NCI-H2171 treated with DMSO at 0.1 percent for 48 hours (cell line): ENCODE measurements at places on chromosomes 1 and 21.
A peak's percentile ranks its signal among the peaks of the same experiment; 100 is the strongest.

DNA sequence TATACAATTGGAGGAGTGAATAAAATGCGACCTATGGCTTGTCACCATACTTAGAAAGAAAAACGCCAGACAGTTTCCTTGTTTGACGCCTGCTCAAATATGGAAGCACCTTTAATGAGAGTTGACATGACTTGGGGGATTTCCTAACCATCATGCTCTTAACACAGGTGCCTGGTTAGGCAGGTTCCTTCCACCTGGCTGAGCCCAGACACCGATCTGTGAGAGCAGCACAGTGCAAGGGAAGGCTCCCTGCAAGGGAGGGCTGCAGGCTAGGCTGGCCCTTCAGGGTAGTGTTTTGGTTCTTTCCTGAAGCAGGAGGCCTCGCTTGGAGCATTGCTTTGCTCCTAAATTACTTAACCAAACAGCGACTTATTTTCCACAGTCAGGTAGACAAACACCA, 24.6 kb upstream of the KLHDC8A start:
- peak; percentile 49 for DNase-seq

DNA sequence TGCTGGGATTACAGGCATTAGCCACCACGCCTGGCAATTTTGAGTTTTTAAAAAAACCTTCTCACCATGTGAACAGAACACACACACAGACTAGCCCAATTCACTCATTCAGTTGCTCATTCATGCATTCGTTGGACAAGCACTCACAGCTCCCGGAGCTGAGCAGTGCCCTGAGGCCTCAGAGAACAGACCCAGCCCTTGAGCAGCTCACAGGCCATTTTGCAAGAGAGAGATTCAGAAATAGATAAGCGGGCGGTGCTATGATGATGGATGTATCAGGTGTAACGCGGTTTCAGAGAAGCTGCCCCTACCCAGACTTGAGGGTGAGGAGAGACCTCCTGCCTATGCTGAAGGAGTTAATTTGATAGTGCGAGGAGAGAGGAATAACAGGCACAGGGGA, 18.6 kb downstream of the PTAFR start:
- no peak for DNase-seq

GRCh38 chr1:36908096-36908495, 126.2 kb downstream of the GRIK3 start:
- DNase-seq: no peak

DNA sequence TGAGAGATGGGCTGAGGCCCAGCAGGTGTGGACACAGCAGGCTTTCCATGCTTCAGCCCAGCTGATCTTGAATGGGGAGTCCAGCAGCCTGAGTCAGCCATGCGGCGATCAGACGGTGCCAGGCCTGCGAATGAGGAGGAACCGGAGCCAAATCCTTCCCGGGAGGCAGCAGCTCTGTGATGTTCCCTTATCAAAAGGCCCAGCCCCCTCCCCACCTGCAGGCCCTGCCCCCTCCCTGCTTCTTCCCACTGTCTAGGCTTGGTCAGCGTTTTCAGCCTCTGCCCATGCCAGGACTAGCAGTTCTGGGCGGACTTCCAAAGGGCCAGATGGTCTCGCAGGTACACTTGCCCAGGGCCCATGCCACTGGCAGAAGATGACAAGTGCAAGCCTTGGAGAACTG, 253.8 kb downstream of the KAZN start:
- no peak for DNase-seq

GRCh38 chr1:54375712-54376429, 30.3 kb downstream of the SSBP3 start:
- DNase-seq: no peak

GRCh38 chr1:19432943-19433718, 52.2 kb downstream of the CAPZB start:
- DNase-seq: peak; percentile 81

- peak; percentile 45 for DNase-seq
Measured at GRCh38 chr1:12618965-12619791, 1.2 kb upstream of the DHRS3 start.

GRCh38 chr1:212437179-212437798, 4.6 kb downstream of the NENF start:
- DNase-seq: peak; percentile 36

DNA sequence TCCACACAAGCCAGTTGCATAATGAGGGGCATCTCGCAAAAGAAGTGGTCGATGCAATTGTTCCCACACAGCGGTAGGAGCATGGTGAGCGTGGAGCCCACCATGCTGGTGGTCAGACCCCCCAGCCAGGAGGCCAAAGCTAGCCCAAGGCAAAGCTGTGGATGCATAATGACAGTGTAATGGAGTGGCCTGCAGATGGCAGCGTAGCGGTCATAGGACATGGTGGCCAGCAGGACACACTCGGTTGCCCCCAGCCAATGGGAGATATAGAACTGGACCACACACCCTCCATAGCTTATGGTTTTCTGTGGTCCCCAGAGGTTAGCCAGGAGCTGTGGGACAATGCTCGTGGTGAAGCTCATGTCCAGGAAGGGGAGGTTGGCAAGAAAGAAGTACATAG, 4.3 kb downstream of the OR2C3 start:
- no peak for DNase-seq

DNA sequence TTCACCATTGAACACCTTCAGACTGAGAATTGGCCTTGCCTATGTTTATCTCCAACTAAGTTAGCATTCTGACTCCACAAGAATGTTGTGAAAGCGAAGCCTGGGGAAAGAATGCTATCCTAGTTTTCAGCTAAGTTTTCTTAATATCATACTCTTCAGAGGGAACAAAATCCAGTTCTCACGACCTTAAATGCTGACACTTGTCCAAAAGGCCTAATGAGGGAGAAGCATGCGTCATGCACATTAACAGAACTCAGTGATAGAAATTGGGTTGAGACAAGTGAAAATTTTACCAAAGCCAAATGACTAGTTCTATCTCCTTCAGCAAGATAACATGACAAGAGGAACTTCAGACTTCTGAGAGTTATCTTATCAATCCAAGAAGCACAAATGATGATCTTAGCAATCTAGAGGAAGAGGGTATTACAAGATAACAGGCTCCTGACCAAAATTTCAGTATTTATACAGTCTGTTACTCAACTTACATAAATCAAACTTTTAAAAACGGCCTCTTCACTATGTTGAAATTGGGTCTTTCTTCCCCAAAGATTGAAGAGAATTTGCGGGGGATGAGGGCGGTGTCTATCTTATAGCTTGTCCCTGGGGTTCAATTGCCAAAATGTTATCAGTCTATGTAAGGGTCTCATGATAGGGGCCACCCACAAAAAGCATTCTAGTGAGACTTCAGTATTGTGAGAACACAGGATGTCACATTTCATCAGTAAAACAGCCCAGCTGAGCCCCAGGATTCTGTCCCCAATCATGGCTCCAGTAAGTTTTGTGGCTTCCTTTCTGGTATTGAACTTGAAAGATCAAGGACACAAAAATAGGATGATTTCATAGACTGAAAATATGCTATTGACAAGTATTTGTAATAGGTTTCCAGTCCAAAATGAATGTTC, 26.5 kb upstream of the SLC45A3 start:
- DNase-seq: no peak

DNA sequence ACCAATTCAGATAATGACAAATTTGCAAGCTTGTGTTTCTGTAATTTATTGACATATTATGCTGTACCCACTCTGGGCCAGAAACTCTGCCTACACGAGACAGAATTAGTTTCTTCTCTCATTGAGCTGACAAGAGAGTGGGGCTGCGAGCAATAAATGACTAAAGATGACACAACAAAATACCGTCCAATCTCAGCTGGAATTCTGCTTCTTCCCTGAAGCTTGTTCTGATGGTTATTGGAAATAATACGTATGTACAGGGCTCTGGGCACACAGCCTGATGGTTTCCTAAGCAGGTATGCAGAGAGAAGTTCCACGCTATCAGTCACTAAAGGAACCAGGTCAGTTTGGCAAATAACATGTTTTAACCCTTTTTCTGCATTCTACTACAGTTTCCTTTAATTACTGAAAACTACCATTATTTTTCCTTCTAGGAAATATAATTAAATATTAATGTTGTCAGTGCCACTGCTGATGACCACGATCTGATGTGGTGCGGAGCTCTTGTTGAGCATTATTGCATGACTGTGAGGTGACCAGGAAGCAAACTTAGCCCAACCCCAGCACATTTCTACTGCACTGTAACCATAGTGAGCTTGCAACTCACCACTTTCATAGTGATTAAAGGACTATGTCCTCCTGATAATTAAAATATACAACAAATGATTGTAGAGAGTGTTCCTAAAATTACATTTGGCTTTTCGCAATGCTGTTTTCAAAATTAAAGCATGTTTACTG, 221.4 kb upstream of the L1TD1 start:
- no peak for DNase-seq
